ENCODE measurements at places on chromosomes 5 and 9.

DNA sequence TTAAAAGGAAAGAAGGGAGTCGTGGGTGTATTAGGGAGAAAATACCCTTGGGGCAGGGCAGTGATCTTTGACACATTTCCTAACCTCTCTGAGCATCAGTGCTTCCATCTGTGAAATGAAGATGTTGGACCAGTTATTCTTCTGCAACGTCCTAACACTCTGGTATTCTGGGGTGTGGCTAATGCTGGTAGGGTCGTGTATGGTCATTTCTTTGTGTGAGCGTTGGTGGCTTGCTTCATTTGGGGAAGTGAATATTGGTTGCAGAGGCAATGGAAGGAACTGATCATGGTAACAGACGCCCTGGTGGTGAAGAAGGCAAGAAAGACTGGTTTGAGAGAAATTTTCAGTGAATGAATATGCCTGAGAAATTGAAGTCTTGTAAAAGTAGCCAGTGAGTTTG, 67.9 kb upstream of the TTC23L start:
- no peak for DNase-seq

DNA sequence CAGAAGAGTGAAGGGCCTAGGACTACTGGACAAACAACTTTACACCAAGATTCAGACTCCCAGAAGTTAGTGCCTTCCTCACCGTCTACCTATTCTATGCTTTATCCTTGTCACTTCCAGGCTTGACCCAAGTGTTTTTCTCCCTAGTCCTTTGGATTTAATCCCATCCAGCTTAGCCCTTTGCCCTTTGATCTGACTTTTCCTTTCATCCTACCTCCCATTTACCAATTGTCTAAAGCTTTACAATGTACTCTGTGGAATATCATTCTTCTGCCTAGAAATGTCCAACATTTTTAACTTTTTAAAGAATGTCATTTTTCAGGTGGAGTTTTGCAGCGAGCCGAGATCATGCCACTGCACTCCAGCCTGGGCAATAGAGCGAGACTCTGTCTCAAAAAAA, 292.1 kb downstream of the EPB41L4A start:
- DNase-seq: no peak

DNA sequence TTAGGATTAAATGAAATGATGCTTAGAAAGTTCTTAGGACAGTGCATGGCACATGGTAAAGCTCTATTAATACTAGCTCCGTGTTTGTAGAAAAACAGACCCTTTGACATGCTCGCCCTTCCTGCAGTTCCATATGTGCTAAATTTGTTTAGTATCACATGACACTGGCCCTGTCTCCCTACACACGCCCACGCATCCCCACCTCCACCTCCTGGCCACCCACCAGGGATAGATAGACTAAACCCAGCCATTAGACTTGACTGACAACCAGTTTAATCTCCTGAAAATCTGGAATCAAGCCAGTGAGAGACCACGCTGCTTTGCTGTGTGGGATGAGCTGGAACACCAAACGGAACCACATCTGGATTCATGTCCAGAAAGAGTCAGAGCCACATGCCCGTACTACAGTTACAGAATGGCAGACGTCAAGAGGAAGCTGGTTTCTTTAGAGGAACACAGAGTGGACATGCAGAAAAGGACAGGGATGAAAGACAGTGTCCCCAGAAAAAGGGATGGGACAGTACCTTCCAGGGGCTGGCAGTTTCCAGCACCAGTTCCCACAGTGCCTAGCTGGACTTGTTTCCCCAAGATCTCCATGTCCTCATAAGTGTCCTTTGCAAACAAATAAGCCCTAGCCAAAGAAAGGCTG, 186.1 kb downstream of the PDZD2 start:
- DNase-seq: no peak

DNA sequence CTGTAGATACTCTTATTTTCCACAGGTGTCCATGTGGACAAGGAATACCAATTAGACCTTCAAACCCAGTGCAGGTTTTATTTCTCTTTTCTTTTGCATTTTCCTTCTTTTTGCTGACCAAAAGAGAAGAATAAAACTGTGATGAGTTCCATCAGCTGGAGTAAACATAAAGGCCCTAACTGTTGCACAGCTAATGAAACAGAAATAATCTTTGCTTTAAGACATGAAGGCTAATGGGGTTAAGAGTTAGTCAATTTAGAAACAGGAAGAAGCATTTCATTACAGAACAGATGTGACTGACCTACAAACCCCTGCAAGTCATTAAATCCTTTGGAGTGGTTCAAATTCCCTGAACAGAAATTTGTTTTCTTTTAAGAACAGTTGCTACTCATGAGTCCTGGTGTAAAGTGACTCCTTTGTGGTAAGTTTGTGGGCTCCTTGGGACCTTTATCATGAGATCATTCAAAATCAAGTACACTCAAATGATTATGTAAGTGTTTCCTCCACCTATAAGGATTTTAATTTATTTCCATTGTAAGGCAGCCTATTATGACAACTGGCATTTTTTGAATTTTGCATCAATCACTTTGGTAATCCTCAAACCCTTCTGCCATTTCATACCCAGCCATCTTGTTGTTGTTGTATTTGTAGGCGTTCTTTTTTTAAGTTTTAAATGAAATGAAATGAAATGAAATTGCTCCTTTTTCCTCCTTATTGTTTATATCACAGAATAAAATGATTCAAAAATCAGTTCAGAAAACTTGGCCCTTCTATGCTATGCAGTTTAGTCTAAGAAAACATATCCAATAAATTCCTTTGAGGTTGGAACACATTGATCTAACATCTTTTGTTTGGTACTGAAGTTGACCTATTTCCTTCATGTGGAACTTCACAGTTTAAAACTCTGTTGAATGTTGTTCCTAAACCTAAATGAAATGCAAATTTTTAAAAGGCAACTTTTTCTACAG, 1.3 kb downstream of the MINAR2 start:
- no peak for DNase-seq

DNA sequence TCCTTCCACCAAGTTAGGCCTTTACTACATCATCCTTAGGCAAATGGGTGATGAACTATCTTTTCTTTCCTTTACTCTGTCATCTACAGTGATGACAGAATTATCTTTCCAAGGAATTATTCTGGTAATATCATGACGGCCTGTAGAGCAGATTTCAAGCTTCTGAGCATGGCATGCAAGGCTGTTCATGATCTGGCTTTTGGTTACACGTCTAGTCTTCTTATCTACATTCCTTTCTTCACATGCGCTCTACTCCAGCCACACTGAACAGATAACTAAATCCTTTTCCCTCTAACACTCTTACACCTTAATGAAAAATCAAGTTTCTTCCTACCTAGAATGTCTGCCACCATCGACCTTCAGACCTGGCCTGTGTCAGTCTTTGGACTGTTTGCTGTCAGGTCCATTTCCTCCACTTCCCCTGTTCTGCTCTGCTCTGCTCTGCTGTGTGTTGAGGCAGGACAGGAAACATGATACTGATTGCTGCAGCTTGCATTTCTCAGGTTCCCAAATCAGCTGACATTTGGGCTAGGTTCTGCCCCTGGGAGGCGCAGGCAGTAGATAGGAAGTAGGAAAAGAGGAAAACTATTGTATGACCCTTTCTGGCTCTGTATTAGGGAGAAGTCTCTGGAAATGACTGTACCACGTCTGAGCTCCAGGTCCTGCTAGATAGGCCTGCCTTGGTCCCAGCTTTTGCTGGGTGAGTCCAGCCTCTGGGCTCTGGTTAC, 4.2 kb downstream of the SCGB3A2 start:
- no peak for DNase-seq

DNA sequence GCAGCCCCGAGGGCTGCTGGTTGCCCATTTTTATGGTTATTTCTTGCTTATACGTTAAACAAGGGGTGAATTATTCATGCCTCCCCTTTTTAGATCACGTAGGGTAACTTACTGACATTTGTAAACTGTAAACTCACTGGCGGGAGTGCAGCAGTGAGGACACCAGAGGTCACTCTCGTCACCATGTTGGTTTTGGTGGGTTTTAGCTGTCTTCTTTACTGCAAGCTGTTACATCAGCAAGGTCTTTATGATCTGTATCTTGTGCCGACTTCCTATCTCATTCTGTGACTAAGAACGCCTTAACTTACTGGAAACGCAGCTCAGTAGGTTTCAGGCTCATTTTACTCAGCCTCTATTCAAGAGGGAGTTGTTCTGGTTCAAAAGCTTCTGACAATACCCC, 155.0 kb upstream of the PRDM9 start:
- DNase-seq: no peak

DNA sequence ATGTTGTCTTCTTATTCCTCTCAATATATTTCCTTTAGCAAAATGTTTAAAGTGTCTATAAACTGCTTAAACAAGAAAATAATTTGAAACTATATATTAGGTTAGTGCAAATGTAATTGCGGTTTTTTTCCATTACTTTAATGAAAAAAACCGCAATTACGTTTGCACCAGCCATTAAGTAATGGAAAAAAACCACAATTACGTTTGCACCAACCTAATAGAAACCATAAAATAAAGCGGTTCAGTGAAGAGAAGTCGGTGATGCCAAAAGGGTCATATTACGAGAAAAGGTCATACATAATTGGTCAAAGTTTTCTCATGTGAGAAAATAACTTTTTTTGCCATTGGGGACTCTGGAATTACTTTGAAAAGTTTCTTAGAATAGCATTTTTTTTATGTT, 385.6 kb upstream of the ST8SIA4 start:
- DNase-seq: no peak

- DNase-seq: no peak
These were observed 1.6 kb downstream of the WDR38 start for GRCh38 chr9:124854822-124855221.

GRCh38 chr5:16061163-16061562, 118.4 kb downstream of the MARCHF11 start:
- DNase-seq: no peak

GRCh38 chr9:89626741-89627265, 22.0 kb downstream of the GADD45G start:
- DNase-seq: no peak

DNA sequence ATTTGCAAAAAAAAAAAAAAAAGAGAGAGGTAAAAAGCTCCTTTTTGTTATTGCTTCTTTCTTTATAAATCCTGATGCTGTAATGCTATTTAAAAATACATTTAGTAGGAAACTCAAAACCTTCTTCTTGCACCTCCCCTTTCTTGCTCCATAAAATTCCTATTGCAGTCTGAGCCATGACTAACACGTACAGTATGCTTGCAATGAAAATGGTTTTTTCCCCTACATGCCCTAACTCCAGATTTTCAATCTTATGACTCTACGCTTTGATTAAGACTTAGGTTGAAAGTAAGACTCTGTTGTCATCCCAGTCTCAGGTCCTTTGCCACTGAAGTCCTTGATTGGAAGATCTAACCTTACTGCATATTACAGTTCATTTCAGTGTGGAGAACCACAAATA, 23.9 kb downstream of the FGF10 start:
- DNase-seq: no peak

GRCh38 chr5:129904667-129905472, 605 bp downstream of the CHSY3 start:
- DNase-seq: no peak

- DNase-seq: no peak
These were observed 13.4 kb upstream of the CCDC112 start for GRCh38 chr5:115309751-115310370.

DNA sequence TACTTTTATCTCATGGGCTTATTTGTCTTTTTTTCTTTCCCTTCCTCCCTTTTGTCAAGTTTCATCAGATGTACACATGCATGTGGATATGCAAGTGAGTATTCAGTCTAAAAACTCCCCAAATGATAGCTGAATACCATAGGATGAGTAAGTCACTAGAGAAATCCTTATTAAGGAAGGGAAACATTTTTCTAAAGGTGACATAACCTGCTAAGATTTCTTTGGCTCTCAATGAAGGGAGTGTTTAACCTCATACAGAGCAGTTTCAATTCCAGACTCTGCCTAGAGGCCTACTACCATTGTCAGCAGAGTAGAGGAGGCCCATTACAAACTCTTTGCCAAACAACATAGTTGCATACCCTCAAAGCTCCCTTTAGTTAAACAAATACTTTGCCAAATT, 192.4 kb downstream of the ARHGEF28 start:
- no peak for DNase-seq

DNA sequence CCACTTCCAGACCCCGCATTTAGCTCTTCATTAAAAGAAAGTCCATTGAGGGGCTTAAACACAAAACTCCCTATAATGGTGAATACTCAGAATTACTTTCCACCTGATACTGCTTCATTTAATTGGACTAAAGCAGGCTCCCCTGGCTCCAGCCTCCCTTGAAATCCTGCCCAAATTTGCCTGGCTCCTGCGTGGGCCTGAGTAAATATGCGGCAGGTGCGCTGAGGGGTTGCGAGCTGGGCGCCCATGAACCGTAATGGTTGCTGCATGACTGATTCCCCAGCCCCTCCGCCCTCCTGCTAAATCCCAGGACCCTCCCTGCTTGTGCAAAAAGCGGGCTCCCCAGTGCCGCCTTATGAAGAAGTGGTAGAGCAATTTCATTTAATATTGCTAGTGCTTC, 639.7 kb downstream of the BNC2 start:
- DNase-seq: no peak

- no peak for DNase-seq
These were observed 49.8 kb downstream of the PRRC1 start for GRCh38 chr5:127567026-127567768.

GRCh38 chr5:66608501-66608900, 12.3 kb downstream of the MAST4 start:
- no peak for DNase-seq

DNA sequence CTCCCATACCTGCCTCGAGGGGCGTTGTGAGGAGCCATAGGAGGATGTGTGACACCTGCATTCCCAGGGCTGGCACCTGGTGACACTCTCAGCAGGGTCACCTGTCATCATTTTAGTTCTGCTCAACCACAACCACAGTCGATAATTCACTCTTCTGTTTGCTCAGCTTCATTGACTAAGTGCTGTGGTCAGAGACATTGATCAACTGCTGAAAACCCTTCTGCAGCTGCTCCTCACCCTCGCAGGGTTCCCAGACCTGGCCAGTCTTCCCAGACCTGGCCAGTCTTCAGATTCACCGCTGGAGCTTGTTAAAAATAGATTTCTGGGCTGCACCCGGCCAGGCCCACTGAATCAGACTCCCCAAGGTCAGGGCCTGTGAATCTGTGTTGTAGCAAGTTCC, 92.8 kb downstream of the MVB12B start:
- no peak for DNase-seq

DNA sequence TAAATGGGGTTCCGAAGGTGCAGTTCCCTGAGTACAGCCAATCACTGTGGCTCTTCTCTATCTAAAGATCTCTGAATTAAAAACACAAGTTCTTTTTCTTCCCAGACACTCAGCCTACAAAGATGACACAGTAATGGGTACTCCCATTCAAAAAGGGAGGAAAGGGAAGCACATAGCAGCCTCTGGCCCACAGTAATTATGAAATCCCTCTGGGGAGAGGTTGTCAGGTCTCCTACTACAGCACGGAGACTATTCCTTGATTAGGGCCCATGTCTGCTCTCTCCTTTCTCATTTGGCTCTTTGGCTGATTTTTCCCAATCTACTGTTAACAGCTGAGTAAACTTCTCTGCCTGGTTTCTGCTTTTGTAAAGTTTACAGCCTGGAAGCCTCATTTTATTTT, 62.0 kb upstream of the RANBP3L start:
- DNase-seq: no peak

All from activated naive CD4-positive, alpha-beta T cell (primary cell).